AG04449 (cell line): ENCODE measurements at places on chromosomes 7 and 10.

GRCh38 chr7:32239764-32240163 lies 169.6 kb upstream of the PDE1C start:
- no peak for DNase-seq

GRCh38 chr10:23171232-23171876 lies 20.8 kb upstream of the PTF1A start:
- no peak for DNase-seq

DNA sequence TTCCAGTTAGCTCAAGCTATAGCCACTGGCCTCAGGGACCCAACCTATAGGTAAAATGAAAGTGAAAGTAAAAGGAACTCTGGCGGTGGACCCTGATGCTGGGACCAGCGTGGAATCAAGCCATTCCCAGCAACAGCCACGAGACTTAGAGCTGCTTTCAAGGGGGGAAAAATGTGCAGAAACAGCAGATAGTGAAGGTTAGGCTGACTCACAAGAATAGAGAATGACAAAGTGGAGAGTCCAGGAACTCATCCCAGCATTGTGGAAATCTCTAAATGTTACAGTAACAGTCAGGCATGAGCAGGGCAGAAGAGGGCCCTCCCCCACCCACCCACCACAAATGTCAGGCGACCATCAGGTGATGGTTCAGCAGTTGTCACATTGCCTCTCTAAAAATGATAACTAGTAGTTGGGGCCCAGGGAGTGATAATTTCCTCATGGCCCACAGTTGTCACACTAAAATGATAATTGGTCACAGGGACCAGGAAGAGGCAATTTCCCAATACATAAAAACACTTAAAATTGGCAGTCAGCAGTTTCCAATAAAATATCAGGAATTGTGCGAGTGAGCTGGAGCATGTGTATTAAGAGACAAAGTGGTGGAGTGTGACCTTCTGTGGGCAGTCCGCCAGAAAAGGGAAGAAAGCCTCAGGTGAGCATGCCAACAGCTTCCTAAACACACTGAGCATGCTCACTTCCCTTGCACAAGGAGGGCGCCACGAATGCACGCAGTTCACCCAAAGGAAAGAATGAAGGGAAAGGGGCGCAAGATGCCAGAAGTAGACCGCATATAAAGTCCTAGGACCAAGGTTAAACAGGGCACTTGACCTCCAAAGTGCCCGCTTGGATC lies 129.8 kb upstream of the PPP1R3A start:
- no peak for DNase-seq

DNA sequence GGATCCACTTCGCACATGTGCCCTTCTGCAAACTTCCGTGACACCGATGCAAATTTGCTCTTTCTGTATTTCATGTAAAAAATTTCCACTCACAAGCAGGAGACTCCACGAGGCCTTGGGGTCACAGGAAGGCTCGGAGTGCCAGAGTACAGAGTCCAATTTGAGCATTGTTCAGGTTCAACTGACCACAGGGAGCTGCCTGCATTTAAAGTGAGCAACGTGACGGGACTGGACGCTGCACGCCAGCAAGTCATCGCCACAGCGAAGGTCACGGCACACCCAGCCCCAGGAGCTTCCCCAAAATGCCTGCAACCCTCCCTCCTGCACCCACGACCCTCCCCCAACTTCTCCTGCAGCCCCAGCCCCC lies 41.5 kb upstream of the NKX6-2 start:
- no peak for DNase-seq
